ENCODE measurements at places on chromosomes 4 and X. TPM values are rescaled to one million over a fixed set of nuclear protein-coding genes. Genes with fewer than 3 reads are reported as not detected.

GRCh38 chrX:111857534-111858060 lies 18.4 kb upstream of the TRPC5OS start:
- DNase-seq = no peak

GRCh38 chr4:147942729-147943128 lies 210.8 kb downstream of the ARHGAP10 start:
- no peak for DNase-seq

- no peak for DNase-seq
Observed at GRCh38 chr4:139740121-139740520, 74.5 kb downstream of the MGST2 start.

- DNase-seq = no peak
Observed at GRCh38 chr4:188455062-188455752, 316.0 kb downstream of the TRIML1 start.

GRCh38 chr4:148749403-148749802 lies 307.2 kb upstream of the NR3C2 start:
- no peak for DNase-seq

GRCh38 chr4:151801547-151802516 lies 41.0 kb upstream of the GATB start:
- DNase-seq = no peak

DNA sequence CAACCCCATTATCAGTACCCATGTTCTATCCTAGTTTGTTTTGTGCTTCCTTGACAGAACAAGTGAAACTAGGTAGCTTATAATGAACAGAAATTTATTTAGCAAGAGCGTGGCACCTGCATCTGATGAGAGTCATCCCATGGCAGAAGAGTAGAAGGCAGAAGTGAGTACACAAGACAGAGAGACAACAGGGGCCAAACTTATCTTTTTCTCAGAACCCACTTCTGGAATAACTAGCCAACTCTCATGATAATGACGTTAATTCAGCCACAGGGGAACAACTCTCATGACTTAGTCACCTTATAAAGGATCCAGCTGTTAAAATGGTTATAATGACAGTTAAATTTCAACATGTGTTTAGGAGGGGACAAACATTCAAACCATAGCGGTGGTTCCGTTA lies 644.9 kb downstream of the TECRL start:
- DNase-seq = no peak

- DNase-seq = no peak
Observed at GRCh38 chrX:13055486-13055885, 11.1 kb upstream of the FAM9C start.

- DNase-seq = no peak
Observed at GRCh38 chr4:158578476-158578875, 56.8 kb downstream of the RXFP1 start.

GRCh38 chrX:12950851-12951594 lies 23.9 kb upstream of the TMSB4X start:
- peak; percentile 73 for DNase-seq

GRCh38 chrX:8720136-8720535 lies 11.8 kb downstream of the ANOS1 start:
- no peak for DNase-seq

DNA sequence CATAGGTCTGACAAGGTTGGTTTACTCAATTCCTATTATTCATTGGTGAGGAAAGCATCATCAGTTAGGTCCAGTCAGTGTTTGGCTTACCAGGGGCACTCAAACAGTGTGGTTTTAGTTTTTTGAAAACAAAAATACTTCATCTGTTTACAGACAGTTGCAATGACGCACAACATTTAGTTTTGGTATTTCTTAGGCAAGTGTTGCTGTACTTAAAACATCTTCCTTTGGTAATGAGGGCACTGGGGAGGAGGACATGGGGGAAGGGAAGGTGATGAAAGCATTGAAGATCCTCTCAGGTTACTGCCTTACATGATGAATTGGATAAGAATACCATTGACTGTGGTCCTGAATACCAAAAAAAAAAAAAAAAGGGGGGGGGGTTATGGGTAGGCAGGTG lies 93.7 kb upstream of the MAOA start:
- DNase-seq = no peak

DNA sequence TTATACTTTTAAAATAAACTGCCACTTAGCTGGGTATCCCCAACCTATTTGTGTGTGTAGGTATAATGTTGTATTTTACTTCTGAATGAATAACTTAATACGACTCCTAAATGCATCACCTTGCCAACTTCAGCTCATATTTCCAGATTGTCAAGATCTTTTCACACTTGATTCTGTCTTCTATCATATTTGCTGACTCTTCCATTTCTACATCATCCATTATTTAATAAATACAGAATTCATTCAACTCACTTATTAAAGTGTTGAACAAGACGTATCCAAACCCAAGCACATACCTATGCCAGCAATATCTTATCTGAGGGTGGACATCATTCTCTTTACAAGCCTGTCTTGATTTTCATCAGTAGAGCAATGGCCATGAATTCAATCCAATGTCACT lies 91.2 kb upstream of the FAM47C start:
- no peak for DNase-seq

DNA sequence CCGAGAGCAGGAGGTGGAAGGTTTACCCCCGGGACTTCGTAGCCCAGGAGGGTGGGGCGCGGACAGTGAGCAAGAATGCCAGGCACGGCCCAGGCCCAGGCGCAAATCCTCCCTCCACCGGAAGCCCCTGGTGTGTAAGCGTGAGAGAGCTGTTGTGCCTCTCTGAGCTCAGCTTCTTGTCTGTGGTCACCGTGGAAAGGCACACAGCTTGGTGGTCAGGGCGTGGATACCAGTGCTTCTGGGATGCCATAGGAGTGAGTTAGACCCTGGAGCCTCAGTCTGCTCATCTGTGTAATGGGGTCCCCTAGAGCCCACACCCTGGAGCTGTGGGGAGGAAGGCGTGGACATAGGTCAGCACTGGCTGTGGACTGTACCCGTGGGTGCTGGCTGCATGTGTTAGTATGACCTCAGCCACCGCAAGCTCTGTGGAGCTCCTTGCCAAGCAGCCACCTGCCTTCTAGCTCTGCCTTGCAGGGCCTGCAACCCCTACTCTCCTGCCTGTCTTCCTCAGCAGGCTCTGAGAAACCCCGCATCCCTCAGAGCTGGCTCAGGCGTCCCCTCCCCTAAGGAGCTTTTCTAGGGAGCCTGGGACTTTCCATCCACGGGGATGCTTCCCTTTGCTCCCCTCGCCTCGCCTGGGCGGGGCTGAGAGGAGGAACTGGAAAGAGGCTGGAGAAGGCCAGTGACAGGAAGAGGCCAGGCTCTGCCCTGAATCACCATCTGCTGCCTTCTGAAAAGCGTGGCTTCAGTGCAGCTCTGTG lies 28.0 kb upstream of the AFAP1 start:
- DNase-seq = no peak

DNA sequence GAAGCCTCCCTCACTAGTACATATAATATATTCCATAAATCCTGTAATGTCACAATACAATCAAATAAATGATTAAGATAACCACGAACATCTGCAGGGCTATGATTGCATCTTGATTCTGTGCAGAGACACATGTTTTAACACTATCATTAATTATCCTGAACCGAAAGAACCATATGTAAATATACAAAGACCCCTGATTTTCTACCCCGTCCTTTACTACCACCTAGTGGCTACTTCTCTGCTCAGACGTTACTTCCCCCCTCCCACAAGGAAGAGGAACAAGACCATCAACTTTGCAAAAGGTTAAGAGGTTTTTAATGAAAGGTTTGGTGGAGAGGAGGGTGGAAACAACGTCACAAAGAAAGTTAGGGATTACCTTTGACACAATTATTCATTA lies 134.0 kb downstream of the COL4A6 start:
- no peak for DNase-seq

- DNase-seq = no peak
Observed at GRCh38 chrX:124726881-124727280, 380.5 kb downstream of the SH2D1A start.

GRCh38 chrX:130704053-130705038 lies 198.7 kb downstream of the ENOX2 start:
- no peak for DNase-seq

GRCh38 chrX:9258421-9259104 lies 206.3 kb upstream of the TBL1X start:
- no peak for DNase-seq

DNA sequence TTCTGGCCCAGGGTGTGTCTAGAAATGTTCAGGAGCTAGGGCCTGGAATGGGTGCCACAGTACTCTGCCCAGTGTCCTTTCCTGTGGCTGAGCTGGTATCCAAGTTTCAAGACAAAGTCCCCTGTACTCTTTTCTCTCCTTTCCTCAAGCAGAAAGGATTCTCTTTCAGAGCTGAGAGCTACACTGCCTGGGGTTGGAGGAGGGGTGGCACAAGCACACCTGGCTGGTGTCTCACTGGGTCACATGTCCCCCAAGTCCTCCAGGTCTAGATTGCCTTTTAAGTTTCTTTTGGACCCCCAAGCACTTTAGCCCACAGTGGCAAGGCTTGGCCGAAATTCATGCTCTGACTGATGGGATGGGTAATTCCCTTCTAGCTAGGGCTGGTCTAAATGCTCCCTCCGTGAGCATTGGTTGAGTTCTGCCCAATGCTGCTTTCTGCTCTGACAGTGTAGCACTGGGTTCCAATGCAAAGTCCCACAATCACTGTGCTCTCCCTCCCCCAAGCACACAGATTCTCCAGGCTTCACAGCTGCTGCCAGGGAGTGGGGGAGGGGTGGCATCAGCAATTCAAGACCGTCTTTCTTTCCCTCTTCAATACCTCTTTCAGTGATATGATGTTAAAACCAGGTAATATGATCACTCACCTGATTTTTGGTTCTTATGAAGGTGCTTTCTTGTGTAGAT lies 47.8 kb downstream of the BEX3 start:
- DNase-seq = no peak

- DNase-seq = no peak
Observed at GRCh38 chrX:43405191-43405590, 250.9 kb upstream of the MAOA start.

DNA sequence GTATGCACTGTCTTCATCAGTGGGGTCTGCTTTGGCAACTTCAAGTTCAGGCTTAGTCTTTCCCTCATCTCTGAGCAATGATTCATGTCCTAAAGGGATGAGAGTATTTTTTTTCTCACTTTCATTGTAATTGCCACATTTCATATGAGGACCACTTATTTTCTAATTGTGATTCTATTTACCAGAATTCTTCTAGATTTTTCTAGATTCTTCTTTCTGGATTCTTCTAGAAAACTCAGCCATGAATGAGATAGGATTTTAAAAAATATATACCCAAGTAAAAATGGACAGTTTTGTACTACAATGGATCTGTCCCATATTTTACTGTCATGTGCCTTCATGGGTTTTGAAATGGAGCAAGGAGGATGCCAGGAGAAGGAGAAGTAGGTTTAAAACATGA lies 78.4 kb downstream of the TSPAN7 start:
- no peak for DNase-seq

DNA sequence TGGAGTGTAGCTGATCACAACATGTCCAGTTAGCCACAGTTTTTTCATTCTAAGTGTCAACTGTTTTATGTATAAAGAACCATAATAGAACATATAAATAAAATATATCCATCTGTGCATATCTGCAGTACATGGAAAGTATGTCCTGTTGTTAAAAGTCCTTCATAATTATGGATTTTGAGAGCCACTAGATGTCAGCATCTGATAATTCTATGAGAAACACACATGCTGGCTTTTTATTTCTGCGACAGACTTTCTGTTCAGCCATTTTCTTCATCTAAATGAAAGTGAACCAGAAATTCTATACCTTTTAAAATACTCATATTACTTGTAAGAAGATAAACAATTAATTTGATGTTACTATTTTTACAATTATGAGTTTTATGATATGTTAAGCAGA lies 251.5 kb downstream of the GPM6A start:
- DNase-seq = no peak

DNA sequence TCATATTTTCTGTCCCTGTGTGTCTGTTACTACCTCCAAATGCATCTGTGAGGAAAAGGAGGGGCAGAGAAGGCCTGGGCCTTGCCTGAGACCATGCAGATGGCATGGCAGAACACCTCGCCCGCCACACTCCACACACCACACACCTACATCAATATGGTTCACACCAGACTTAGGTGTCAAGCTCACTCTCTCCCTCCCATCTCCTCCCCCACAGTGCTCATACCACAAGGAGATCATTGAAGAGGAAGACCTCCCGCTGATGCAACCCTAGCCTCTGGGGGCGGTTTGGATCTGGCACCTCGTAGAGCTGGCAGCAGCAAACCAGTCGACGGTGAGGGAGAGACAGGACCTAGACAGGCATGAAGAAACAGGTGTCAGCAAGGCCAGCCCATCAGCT lies 16.6 kb upstream of the KDM5C start:
- DNase-seq = no peak

DNA sequence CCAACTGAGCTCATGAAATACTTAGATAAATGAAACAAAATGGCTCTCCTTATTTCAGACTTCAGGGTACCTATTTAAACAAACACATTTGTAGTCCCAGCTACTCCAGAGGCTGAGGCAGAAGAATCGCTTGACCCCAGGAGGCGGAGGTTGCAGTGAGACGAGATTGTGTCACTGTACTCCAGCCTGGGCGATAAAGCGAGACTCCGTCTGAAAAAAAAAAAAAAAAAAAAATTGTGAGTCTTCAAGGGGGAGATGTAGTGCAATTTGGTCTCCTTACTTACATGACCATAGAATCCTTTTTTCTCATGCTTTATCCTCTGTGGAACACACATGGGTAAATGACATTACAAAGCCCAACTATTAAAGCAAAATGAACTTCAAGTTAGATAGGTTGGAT lies 2.3 kb upstream of the ADAMTS3 start:
- DNase-seq = no peak

GRCh38 chr4:173794662-173795061 lies 264.6 kb upstream of the HAND2 start:
- DNase-seq = no peak

- DNase-seq = no peak
Observed at GRCh38 chr4:87179751-87180150, 40.7 kb downstream of the KLHL8 start.

GRCh38 chrX:52034211-52034610 lies 34.8 kb downstream of the MAGED4B start:
- DNase-seq = no peak

DNA sequence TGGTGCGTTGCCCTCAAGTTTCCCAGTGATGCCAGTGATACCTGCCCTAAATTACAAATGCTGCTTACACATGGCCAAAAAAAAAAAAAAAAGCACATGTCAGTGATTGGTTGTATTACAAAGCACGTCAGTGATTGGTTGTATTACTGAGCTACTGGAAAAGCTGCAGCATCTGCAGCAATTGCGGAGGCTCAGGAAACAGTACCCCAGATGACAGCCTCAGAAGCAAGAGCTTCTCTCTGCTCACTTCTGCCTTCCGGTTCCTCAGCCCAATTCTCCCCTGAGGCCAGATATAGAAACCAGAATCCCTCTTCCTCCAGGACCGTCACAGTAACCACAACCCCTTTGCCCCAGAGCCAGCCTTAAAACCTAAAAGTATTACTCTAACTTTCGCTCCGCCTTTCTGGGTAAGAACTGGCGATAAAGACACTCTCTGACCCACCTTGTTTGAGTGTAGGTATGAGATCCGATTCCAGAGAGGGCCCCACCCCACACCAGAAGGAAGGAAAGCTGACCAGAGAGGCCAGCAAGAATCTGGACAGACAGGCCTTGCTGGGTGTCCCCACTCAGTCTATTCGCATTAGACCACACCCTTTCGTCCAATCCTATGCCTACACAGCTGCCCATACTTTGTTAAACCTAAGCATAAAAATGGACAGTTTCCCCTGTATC lies 85.0 kb upstream of the SORBS2 start:
- peak; percentile 24 for DNase-seq

Gene SH3D19
- total RNA-seq = 0.24 TPM

Gene RGS12
- total RNA-seq = 2.2 TPM

Gene FRMPD4
- not detected for total RNA-seq

Gene HOPX
- total RNA-seq = 0.38 TPM

Gene SMIM14
- total RNA-seq = 190 TPM

Gene MSANTD1
- 0.87 TPM for total RNA-seq

Gene DGAT2L6
- 0.16 TPM for total RNA-seq

Gene COL4A5
- total RNA-seq = 0.51 TPM

Gene RHOH
- 65.7 TPM for total RNA-seq
